ENCODE measurements at places on chromosomes 12 and 14.

GRCh38 chr14:41950428-41951151 lies 343.9 kb downstream of the LRFN5 start:
- no peaks in the 10 kb centered on the region for H3K4me1 ChIP-seq
- H3K27me3 ChIP-seq, result no peaks in the 10 kb centered on the region
- H3K27ac ChIP-seq, result no peak overlapping the region

- no peaks in the 10 kb centered on the region for H3K4me1 ChIP-seq
- H3K4me3 ChIP-seq, result no peak overlapping the region
- H3K27ac ChIP-seq, result no peak overlapping the region
- DNase-seq, result no peak
- H3K27me3 ChIP-seq, result peaks cover 28% of the 10 kb centered on the region
- no peaks in the 10 kb centered on the region for H3K36me3 ChIP-seq
Measured at GRCh38 chr14:104478656-104479055, 100.9 kb upstream of the C14orf180 start.

GRCh38 chr12:103687253-103687652 lies 100.2 kb downstream of the STAB2 start:
- H3K4me1 ChIP-seq, result no peaks in the 10 kb centered on the region
- no peaks in the 10 kb centered on the region for H3K36me3 ChIP-seq
- no peaks in the 10 kb centered on the region for H3K27me3 ChIP-seq
- H3K27ac ChIP-seq, result no peak overlapping the region

GRCh38 chr12:48868451-48868850 lies 2.8 kb upstream of the RND1 start:
- peak overlapping the region; percentile 76 for H3K27ac ChIP-seq
- no peaks in the 10 kb centered on the region for H3K36me3 ChIP-seq
- H3K27me3 ChIP-seq, result no peaks in the 10 kb centered on the region
- DNase-seq, result no peak
- no peak overlapping the region for H3K4me3 ChIP-seq

DNA sequence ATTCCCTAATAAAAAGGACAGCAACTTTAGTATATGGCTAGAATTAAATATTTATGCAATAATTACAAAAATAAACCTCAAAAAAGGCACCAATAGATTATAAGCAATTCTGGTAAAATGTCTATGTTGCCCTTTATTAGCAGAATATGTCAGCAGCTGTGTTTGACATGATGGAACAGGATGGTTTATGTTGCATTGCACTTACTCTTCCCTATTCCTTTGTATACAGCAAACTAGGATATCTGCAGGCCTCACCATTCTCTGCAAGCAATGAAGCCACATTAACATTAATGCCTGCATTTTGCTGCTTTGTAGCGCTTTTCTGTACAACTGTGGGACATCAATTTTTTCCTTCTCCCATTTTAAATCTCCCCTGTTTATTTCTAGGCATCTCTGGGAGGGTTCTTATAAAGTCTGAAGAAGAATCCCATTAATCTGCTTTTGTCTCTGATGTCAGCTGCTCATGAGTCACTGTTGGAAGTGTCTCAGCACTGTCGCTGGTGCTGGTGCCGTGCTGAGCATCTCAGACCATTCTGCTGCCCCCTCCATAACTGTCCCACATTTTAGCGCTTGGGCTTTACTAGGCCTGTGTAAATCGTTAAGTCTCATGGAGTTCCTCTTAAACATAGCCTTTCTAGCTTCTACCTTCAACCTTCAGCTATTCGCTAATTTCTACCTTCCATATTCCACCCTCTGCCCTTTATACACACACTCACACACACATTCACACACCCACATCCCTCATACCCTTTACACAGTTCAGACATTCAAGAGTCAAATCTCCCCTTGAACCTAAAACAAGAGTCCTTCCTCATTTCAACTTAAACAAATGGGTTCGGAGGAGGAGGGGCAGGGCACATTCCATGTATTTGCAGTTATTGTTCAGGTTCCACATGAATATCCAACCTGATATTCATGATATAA lies 64.4 kb upstream of the TRHDE start:
- no peaks in the 10 kb centered on the region for H3K27me3 ChIP-seq
- no peak overlapping the region for H3K27ac ChIP-seq
- no peaks in the 10 kb centered on the region for H3K4me1 ChIP-seq
- H3K36me3 ChIP-seq, result no peaks in the 10 kb centered on the region

- no peak overlapping the region for H3K27ac ChIP-seq
- no peaks in the 10 kb centered on the region for H3K4me1 ChIP-seq
- no peak for DNase-seq
Measured at GRCh38 chr12:66916189-66916588, 237.3 kb upstream of the GRIP1 start.

- H3K27ac ChIP-seq, result peak overlapping the region; percentile 68
- DNase-seq, result no peak
- H3K4me3 ChIP-seq, result no peak overlapping the region
- H3K27me3 ChIP-seq, result no peaks in the 10 kb centered on the region
- no peaks in the 10 kb centered on the region for H3K4me1 ChIP-seq
Measured at GRCh38 chr14:50025776-50026175, 90.6 kb downstream of the VCPKMT start.
